ENCODE measurements at places on chromosomes 12 and 14.

GRCh38 chr12:26451763-26452162 is 256.4 kb downstream of the SSPN start:
- no peak for DNase-seq

GRCh38 chr14:67704484-67705089 is 2.9 kb downstream of the RDH12 start:
- DNase-seq: peak; percentile 9

DNA sequence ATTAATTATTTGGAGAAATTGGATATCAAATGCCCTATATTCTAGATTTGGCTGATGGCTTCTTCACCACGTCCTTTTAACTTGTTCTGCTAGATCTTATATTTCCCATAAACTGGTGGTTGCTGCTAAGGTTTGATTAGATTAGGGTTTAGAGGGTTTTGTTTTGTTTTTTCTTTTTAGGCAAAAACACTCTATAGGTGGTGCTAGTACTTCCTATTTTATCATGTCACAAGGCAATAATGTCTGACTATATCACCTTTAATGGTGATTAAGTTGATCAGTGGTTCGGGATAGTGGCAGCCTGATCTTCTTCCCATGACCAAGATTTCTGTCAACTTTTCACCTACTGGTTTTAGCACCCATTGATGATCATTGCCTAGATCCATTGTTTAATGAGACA is 455.1 kb downstream of the RAD51B start:
- no peak for DNase-seq

DNA sequence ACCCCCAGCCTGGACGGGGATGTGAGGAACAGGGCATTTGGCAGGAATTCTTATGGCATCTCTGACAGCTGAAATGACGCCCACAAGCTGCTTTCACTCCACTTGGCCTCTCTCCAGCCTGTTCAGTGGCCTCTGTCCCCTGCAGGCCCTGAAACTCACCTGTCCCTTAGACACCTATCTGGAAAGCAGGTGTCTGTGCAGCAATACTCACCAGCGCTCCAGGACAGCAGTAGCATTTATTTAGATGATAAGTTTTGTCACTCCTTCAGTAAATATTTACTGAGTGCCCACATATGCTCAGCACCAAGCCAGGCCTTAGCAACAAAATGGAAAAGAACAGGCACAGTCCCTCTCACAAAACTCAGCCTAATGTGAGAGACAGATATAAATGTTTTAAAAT is 311.1 kb upstream of the FKBP4 start:
- no peak for DNase-seq

GRCh38 chr14:93047661-93048060 is 68.1 kb downstream of the ITPK1 start:
- DNase-seq: no peak

DNA sequence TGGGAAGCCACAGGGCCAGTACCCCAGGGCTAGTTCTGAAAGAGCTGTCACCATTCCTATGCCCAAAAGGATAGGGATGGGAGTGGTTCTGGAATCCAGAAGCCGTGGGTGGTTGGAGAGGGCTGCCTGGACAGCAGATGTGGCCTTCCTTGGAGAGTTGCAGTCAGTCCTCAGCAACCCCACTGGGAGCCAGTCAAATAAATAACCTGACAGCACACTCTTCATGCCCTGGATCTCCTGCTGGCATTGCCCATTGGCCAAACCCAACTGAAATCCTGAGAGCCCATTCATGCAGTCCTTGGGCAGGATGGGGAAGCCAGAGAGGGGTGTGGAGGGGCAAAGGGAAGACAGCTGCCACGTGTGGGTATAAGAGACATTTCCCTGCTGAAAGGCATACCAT is 128.2 kb downstream of the PTPN11 start:
- DNase-seq: no peak

DNA sequence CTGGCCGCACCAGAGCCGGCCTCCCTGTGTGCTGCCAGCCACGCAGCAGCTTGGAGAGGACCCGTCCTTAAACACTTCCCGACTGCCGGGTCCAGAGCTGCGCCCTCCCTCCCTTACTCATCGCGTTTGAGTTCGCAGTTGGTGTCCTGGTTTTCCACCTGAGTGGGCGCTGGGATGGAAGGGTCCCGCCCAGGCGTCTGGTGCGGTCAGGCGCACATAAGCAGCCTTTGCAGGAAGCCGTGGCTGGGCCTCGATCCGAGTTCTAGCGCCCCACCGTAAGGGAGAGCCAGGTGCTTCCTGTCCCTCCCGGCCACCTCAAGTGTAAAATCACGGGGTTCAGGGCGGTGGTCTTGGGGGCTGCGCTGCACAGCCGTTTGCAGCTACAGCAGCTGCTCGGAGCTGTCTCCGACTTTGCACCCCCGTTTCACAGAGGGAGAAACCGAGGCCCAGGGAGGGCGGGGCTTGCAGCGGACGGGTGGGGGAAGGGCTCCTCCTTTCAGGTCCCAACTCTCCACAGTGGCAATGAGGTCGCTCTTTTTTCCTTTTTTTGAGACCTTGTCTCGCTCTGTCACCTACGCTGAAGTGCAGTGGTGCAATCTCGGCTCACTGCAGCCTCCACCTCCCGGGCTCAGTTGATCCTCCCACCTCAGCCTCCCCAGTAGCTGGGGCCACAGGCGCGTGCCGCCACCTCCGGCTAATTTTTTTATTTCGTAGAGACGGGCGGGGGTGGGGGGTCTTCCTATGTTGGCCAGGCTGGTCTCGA is 51.3 kb downstream of the LRCOL1 start:
- DNase-seq: no peak

DNA sequence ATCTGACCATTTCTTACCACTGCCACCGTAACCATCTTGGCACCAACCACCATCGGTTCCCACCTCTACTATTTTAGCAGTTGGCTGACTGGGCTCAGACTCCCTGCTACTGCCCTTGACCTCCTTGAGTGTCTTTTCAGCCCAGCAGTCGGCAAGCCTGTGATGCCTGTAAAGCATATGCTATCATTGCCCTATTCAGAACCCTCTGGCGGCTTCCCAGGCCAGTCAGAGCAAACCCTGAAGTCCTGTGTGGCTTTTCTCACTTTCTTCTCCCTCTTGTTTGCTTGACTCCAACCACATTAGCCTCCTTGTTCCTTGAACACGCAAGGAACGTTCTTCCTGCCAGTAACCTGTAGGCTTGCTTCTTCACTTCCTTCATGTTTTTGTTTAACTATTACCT is 6.2 kb downstream of the IRAK3 start:
- no peak for DNase-seq

DNA sequence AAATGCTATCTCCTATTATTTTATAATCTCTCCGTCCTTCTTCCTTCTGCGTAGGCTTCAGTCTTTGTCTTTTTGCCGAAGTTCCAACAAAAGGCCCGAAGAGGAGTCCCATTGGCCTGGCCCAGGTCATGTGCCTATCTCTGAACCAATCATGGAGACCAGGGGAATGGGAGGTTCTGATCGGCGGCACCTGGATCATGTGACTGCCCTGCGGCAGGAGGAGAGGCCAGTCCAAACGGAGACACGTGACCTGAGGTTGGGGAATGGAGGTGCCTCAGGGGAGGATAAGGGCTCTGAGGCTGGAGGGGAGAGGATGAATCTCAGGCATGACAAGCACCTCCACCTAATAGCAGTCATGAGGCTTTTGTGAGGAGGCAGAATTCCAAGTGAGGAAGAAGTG is 86.0 kb downstream of the AACS start:
- no peak for DNase-seq

DNA sequence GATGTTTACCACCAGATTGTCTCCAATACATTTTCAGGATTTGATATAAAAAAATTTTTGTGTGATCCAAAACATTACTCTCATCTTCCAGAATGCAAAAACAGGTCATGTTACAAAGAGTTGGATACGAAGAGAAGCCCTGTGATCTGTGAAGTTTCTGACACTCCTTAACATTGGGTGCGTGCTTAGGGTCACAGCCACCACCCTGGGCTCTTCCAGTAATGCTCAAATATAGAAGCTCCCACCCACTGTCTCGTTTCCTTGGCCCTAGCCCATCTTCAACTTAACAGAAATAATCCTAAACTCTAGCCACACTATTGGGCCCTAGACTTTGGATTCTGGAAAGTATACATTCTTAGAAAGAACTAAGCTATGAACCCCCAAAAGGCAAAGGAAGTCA is 32.9 kb upstream of the HSP90B1 start:
- no peak for DNase-seq

DNA sequence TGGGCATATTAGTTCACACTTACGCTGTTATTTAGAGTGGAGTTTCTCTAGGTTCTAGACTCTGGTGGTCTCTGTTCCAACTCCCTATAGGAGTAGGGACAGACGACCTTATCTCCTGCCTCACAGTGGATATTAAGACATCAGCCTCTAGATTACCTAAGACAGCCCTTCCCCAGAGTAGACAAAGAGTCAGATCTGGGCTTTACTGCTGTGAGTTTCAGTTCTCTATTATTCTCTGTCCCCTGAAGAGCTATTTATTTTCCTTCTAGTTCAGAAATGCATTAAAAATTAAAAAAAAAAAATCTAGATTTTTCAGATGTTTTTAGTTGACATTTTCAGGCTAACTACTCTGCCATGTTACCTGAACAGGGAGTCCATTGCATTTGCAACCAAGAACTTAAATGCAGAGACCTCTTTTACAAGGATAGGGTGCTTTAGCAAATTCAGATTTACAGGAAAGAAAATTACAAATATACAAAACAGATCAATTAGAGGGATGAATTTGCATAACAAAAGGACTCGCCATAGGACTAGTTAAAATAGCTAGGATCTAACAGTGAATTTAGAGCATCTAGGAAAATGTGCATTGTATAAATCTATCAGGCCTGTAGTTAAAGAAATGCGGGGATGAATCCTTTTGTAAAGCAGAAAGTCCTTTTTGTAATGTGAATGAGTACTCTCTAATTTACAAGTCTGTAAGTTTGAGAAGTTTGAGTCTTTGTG is 381.4 kb downstream of the APAF1 start:
- DNase-seq: no peak

- peak; percentile 88 for DNase-seq
These were observed 22.3 kb downstream of the CKB start for GRCh38 chr14:103500148-103500990.

GRCh38 chr14:71341156-71341555 is 433.9 kb downstream of the PCNX1 start:
- DNase-seq: no peak

- no peak for DNase-seq
These were observed 3.0 kb upstream of the KRT6A start for GRCh38 chr12:52496054-52496453.

DNA sequence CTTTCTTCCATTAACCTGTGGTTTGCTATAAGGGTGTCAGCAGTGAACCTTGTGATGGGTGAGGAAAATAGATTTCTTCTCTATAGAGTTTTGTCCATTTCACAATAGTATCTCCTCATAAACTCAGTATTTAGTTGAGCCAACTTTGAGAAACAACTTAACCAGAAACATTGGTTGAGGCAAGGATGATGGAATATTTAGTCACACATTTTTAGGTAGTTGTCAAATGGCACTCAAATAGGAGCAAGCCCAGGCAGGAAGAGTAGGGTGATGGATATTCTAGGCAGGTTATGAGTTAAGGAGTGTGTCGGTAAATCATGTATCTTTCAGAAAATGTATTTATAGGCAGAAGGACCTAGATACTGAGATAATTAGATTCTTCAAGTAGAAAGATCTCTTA is 1267.6 kb downstream of the SLC16A7 start:
- DNase-seq: no peak

- DNase-seq: no peak
These were observed 219.6 kb downstream of the CCDC91 start for GRCh38 chr12:28409892-28410291.

- DNase-seq: no peak
These were observed 87.3 kb downstream of the C2CD5 start for GRCh38 chr12:22457085-22457484.

DNA sequence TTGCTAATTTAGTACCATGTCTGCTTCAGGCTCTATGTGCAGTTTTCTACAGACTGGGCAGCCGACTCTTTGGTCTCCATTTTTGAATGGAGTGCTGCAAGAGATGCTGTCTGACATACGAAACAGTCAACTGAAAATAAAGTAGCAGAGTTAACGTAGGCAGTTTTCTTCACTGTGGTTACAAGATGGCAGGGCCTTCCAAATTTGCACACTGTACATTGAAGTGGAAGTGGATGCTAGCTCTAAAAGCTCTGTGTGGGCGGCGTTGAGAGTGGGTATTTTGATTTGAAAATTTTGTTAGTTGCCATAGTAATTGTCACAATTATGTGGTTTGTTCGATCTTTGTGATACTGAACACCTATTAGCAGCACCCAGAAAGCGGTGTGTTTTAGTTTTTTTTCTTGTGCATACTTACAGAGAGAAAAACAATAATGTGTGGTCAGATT is 154.9 kb upstream of the ATP2B1 start:
- peak; percentile 6 for DNase-seq

GRCh38 chr14:55077170-55078151 is 26.0 kb downstream of the MAPK1IP1L start:
- no peak for DNase-seq

GRCh38 chr12:46332260-46332659 is 40.3 kb downstream of the SLC38A2 start:
- DNase-seq: no peak

- no peak for DNase-seq
These were observed 12.6 kb downstream of the NOPCHAP1 start for GRCh38 chr12:104998423-104999346.

DNA sequence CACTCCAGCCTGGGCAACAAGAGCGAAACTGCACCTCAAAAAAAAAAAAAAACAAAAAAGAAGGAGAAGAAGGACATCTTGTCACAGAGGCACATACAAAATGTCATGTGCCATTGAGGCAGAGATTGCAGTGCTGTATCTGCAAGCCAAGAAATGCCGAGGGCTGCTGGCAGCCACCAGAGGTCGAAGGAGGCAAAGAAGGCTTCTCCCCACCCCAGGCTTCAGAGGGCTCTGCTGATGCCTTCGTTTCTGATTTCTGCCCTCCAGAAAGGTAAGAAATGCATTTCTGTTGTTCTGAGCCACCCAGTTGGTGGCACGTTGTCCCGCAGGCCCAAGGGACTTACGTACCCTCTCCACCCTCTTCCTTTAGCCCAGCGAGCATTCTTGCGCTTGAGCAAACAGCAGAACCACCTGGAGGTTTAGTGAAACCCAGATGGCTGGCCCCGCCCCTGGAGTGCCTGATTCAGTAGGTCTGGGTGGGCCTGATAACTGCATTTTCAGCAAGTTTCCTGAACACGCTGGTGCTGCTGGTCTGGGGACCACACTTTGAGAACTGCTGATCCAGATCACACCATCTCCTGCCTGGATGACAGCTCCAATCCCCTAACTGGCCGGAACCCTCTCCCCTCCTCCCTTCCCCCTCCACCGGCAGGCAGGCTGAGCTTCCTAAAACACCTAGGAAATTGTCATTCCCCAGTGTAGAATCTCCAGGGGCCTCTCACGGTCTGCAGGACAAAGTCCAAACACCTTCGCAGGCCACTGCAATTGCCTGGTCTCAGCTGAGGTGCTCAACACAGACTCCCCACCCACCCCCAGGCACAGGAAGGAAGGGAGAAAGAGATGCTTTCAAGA is 21.1 kb upstream of the SCARB1 start:
- no peak for DNase-seq

Data from anterior cingulate cortex (tissue), 58 donors.